Stimulated activated naive CD4-positive, alpha-beta T cell treated with Interleukin-2 at 50 U/mL for 16 hours (primary cell): ENCODE measurements at places on chromosomes 7 and 10.

GRCh38 chr10:133087679-133088178, at the start of gene ADGRA1:
ADGRA1 (plus strand) TSS chr10:133087924; CDS start chr10:133088910, 986 bp downstream.
- DNase-seq, result no peak

DNA sequence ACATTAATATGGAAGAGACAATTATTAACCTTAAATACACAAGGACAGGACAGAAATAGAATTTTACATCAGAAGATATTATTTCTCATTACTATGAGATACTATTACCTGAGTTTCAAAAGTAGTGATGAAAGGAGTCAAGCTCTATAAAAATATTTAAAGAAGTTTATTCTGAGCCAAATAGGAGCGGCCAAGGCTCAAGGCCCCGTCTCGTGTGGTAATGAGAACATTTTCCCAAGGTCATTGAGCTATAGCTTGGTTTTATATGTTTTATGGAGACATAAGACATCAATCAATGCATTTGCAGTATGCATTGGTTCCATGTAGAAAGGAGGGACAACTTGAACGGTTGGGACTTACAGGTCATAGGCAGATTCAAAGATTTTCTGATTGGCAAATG, 29.4 kb upstream of the ZMYND11 start:
- no peak for DNase-seq

- DNase-seq, result no peak
Observed at GRCh38 chr10:3926258-3926657, 141.2 kb upstream of the KLF6 start.

GRCh38 chr7:34837316-34837715, 179.3 kb downstream of the NPSR1 start:
- no peak for DNase-seq

- DNase-seq, result no peak
Observed at GRCh38 chr7:36344622-36345021, 45.0 kb upstream of the ANLN start.

- DNase-seq, result no peak
Observed at GRCh38 chr7:129591868-129592267, 19.7 kb upstream of the NRF1 start.

- no peak for DNase-seq
Observed at GRCh38 chr10:121753726-121754476, 155.7 kb upstream of the FGFR2 start.

DNA sequence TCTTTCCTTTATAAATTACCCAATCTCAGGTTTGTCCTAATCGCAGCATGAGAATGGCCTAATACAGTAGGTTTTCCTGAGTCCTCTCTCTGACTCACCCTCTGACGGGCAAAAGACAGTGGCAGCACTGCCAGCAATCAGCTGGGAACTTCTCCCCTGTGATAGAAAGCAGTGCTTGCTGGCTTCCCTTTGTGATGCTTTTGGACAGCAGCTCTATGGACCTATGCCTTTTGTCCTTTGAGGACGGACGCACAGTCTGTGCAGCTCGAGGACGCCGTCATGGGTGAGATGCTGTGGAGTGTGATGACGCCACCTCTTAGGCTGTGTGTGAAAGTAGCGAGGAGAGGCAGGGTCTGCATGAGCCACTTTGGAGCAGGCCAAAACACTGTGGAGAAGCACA, 68.8 kb downstream of the KIAA1217 start:
- DNase-seq, result no peak

DNA sequence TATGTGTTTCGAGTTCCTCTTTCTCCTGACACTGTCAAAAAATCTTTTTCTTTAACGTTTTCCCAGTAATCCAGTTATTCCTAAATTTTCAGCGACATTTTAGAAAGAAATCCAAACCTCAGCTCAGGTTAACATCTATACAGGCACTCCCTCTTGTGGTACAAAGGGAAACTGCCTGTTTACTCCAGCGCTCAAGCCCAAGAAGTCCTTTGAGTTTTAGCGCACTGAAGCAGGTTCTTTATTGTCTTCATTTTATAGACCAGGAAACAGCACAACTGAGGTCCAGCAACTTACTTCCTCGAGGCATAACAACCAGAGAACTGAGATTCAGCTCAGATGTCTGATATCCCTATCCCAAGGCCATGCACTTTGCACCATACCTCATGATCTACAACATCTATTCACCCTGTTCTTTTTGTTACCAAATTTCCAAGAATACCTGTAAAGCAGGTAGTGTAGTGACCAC, 287.2 kb upstream of the MKLN1 start:
- peak; percentile 28 for DNase-seq

GRCh38 chr10:3807211-3807927, 22.4 kb upstream of the KLF6 start:
- no peak for DNase-seq

GRCh38 chr7:68246189-68246633, 1249.6 kb downstream of the TYW1 start:
- DNase-seq, result no peak

GRCh38 chr10:72049969-72050781, 38.2 kb downstream of the SPOCK2 start:
- no peak for DNase-seq
